ENCODE measurements at places on chromosomes 7 and 10.
A peak's percentile ranks its signal among the peaks of the same experiment; 100 is the strongest.

- no peak for DNase-seq
Measured at GRCh38 chr10:121694327-121694965, 96.2 kb upstream of the FGFR2 start.

- DNase-seq, result no peak
Measured at GRCh38 chr10:132208462-132209050, 21.8 kb downstream of the DPYSL4 start.

- DNase-seq, result no peak
Measured at GRCh38 chr7:66013938-66014337, 31.9 kb upstream of the GUSB start.

DNA sequence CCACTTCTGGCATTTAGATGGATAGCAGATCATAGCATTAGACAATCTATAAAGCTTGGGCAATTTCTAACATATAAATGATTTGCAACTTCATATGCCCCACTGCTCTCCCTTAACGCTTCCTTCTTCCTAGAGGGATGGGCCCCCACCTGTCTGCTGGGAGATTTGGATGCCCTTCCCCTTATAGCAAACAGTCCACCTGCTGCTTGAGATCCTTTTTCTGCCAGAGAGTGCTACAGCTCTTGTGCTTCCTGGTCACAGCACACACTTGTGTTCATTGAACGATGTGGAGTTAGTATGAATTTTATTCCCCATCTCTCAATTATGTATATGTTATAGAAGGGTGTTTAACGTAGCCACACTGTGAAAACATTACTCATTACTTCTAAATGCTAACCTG is 10.4 kb upstream of the PCGF5 start:
- no peak for DNase-seq

- DNase-seq, result no peak
Measured at GRCh38 chr7:78535655-78536054, 737.1 kb downstream of the PHTF2 start.

- DNase-seq, result peak; percentile 60
Measured at GRCh38 chr10:6678211-6678803, 98.2 kb upstream of the PRKCQ start.

DNA sequence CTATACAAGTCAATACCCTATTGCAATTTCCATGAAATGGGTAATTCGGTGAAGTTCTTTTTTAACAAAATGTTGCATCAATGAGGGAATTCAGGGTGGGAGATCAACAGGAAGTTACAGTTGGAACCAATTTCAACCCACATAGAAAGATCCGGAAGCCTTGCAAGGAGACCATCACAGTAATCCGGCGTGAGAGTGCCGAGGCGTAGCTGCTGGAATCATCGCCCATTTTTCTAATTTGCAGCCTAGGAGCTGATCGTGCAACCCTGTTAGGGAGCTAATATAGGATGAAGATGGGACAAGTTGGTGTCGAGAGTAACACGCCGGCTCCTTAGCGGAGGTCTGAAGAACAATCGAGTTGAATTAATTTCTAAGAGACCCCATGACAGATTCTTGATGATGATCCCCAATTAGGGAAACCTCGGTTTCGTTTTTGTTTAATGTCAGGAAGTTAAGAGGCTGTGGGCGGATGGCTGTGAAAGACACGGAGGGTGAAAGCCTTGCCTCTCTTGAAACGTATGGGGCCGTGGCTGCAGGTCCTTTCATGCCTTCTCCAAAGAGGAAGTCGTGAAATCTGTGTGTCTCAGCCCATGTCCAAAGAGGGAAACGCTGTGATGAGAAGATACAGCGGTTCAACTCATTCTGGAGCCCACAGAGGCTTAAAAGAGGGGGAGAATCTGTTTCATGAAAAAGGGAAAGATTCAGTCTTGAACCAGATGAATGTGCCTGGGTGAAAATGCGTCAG is 51.2 kb upstream of the CARD11 start:
- DNase-seq, result peak; percentile 21

- peak; percentile 35 for DNase-seq
Measured at GRCh38 chr10:102646610-102647442, 2.5 kb downstream of the TRIM8 start.

- DNase-seq, result no peak
Measured at GRCh38 chr7:157987906-157988305, 599.7 kb downstream of the PTPRN2 start.

DNA sequence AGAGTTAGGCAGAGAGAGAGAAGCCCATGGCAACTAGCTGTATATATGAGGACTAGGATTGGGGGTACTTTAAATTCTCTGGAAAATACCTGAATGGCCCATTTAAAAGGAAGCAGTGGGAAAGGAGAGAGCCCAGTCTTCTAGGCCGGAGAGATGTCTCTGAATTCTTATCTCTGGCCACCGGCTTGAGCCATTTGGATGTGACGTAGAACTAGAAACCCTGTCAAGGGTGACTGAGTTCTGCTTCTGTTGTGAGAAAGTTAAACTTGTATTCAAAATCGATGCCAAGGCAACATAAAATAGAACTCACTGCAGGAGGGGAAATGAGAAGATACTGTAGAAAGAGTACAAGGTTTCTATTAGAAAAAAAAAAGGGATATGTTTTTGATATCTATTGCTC is 6.3 kb upstream of the GSTK1 start:
- DNase-seq, result no peak

DNA sequence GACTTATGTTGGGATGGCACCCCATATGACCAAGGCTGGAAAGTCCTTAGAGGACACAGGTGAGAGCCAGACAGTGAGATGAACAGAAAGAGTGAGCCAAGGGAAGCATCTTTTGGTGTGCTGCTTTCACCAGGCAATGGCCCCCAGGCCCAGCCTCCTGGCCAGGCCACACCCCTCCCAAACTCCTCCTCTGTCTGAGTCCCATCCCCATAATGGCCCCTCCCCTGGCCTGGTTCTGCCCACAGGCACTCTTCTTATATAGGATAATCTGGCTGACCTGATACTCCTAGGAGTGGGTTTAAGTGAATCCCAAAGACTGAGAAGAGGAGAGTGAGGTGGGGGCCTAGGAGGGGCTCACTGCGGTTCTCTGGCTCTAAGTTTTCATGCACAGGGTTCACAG is 252.5 kb downstream of the RPS24 start:
- DNase-seq, result no peak

- no peak for DNase-seq
Measured at GRCh38 chr7:44386139-44386913, 60.9 kb upstream of the CAMK2B start.

Measured in activated T-cell treated with anti-CD3 and anti-CD28 coated beads, Interleukin-2, amount 50 U/mL, for 4 hours (primary cell).